ENCODE measurements at places on chromosomes 4 and X. TPM values are rescaled to one million over a fixed set of nuclear protein-coding genes. Genes with fewer than 3 reads are reported as not detected.

GRCh38 chr4:4425696-4426095 lies 38.8 kb downstream of the NSG1 start:
- DNase-seq, result no peak

DNA sequence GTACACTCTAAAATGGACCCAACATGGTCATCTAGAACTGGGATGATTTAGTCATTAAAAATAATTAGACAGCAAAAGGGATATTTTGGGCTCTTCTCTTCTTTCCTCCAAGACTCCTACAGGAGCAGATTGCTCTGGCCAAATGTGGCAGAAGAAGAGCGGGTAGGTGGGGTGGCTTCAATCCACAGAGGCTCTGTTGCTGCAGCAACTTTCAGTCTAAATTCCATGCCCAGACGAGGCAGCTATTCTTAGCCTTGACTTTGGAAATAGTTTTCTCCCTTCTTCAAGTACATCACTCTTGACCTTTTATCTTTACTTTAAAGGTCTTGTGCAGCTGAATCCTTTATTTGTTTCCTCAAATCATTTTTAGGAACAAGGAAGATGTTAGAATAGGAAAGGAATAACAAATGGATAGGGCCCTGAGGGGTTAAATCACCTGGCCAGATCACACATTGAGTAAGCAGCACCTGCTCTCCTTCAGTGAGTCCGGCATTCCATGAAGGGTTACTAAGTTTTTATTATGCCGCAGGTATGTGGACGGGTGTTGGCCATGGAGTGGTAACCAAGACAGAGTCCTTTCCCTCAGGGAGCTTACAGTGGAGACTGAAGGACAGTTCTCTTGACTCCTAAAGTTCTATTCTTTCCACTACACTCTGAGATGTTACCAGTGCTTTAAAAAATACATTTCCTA lies 19.3 kb upstream of the SORBS2 start:
- no peak for DNase-seq

- DNase-seq, result no peak
These were observed 14.5 kb downstream of the MAGEA9B start for GRCh38 chrX:149572743-149573142.

F11 gene
- 2.2 TPM for total RNA-seq

HS3ST1 gene
- total RNA-seq, result 4.8 TPM

ARR3 gene
- not detected for total RNA-seq

LEF1 gene
- 18.3 TPM for total RNA-seq
